ENCODE measurements at places on chromosomes 12 and 14.

DNA sequence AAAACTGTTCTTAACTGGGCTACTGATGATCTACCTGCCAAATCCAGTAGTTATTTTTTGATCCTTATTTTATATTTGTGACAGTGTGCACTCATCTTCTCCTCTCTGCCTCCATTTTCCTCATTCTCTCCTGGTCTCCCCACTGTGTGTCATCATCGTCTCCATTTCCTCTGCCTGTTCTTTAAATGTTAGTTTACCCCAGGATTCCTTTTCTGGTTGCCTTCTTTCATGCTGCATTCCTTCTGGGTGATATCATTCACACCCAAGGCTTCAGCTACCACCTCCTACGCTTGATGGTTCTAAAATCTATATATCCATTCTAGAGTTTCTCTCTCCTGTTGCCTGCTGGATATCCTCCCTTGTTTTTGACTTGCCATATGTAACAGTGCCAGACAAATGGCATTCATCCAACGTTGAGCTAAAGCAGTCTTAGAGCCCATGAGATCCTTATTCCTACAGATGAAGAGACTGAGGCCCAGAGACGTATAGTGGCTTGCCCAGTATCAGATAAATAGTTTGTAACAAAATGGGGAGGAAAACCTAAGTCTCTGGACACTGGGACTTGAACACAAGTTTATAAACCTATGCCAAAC lies 109.5 kb downstream of the DIP2B start:
- DNase-seq, result no peak

DNA sequence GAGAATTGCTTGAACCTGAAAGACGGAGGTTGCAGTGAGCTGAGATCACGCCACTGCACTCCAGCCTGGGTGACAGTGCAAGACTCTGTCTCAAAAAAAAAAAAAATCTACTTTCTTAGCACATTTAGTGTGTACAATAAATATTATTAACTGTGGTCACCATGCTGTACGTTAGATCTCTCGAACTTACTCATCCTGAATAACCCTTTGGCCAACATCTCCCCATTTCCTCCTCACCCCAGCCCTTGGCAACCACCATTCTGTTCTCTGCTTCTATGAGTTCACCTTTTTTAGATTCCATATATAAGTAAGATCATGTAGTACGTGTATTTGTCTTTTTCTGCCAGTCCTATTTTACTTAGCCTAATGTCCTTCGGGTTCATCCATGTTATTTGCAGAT lies 13.4 kb downstream of the FUT8 start:
- DNase-seq, result no peak

DNA sequence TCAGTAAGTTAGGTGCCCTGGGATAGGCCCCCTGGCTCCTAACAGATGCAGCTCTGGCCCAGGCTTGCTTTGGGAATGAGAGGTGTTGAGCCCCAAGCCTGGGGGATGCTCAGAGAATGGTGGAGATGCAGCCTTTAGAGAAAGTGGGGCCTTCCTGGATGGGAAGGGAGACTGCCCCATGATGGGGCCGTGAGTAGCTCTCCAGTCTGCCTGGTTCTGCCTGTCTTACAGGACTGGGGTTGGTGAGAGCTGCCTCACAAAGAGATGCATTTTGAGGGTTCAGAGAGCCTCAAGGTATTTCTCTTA lies 523 bp upstream of the VRTN start:
- DNase-seq, result no peak

- DNase-seq, result no peak
Observed at GRCh38 chr12:73235387-73235786, 963.2 kb downstream of the TRHDE start.

- DNase-seq, result no peak
Observed at GRCh38 chr12:62861586-62861985, 73.4 kb downstream of the PPM1H start.

GRCh38 chr12:51281202-51281924 lies 11.1 kb upstream of the SMAGP start:
- DNase-seq, result no peak

- no peak for DNase-seq
Observed at GRCh38 chr14:34628681-34629135, 1.2 kb downstream of the SNX6 start.

DNA sequence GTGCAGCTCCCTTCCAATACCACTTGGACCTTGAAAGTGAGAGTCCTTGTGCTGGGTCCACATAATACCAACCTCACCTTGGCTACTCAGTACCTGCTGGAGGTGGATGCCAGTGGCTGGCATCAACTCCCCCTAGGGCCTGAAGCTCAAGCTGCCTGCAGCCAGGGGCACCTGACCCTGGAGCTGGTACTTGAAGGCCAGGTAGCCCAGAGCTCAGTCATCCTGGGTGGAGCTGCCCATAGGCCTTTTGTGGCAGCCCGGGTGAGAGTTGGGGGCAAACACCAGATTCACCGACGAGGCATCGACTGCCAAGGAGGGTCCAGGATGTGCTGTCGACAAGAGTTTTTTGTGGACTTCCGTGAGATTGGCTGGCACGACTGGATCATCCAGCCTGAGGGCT lies 5.7 kb upstream of the INHBE start:
- no peak for DNase-seq

DNA sequence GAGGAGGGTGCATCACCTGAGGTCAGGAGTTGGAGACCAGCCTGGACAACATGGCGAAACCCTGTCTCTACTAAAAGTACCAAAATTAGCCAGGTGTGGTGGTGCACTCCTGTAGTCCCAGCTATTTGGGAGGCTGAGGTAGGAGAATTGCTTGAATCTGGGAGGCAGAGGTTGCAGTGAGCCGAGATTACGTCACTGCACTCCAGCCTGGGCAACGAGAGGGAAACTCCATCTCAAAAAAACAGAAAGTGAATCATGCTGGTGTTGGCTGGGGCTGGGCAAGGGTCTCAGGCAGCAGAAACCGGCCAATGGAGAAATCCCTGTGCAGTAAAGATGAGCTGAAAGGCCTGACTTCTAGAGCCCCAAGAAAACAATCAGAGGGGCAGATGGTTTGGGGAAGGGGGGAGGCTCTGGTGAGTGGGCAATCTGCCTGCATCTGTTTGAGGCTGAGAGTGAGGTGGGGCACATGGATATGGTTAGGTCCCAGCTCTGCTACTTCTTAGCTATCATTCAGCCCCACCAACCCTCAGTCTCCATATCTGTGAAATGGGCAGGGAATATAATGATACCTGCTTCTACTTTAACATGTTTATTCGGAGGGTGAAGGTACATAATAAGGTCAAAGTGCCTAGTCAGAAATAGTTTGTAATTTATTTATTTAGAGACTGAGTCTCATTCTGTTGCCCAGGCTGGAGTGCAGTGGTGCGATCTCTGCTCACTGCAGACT lies 21.3 kb upstream of the COX6A1 start:
- DNase-seq, result no peak

GRCh38 chr12:85575120-85576096 lies 260.8 kb downstream of the RASSF9 start:
- no peak for DNase-seq

DNA sequence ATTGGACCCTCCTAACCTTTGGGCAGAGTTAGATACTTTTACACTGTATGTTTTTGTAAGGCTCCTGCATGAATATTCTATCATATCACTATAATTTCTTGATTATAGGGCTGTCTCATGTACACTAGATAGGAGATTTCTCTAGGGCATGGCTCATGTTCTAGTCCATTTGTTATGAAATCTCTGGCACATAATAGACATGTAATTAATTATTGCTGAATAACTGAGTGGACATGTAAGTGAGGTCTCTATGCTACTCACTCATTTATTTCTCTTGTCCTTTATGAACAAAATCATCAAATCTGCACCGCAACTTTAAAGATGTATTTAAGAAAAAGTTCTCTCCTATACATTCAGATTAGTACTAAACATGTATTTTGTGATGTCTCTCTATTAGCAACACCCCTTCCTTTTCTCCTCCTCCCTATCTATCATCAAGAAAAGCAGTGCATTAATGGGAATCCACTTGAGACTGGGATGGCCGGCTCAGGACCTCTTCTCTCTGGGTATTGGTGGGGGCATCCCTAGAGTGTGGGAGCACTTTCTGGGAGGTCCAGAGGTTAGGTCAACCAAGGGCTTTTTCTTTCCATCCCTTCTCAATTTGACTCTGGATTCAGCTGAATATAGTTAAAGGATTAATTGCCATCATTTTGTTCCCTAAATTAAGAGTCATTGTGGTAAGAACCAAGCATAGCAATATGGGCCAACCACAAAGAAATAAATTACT lies 168.0 kb upstream of the HMGA2 start:
- DNase-seq, result no peak

- DNase-seq, result no peak
Observed at GRCh38 chr12:46452061-46452615, 79.6 kb upstream of the SLC38A2 start.

DNA sequence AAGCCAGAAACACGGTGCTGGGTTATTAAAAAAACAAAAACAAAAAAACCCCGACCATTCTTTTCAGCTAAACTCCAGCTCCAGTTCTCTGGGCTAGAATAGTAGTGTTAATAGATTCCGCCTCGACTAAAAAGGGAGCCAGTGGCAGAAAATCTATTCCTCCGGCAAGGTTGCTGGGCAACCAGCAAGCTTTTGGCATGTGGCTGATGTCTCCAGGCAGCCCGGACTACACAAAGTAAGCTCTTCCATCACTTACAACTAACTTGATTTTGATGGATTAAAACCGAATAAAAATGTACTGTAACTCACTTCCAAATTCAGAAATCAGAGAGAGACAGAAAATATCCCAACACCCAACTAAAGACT lies 126.4 kb upstream of the FOXN3 start:
- no peak for DNase-seq

DNA sequence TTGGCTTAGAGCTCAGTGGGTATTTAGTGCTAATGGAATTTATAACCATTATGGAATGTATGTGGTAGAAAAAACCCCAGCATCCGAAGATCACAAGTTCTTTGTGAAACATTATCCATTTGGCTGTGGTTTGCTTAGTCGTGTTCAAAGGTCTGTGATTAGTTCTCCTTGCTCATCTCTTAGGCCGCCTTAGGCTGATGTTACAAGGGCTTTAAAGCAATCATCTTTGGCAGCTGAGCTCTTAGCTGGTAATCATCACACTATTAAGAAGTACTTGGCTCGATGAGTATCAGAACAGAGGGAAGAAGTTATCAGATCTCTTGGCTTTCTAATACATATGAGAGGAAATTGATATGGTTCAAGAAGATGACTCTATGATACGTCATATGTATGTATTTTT lies 124.1 kb upstream of the E2F7 start:
- no peak for DNase-seq

DNA sequence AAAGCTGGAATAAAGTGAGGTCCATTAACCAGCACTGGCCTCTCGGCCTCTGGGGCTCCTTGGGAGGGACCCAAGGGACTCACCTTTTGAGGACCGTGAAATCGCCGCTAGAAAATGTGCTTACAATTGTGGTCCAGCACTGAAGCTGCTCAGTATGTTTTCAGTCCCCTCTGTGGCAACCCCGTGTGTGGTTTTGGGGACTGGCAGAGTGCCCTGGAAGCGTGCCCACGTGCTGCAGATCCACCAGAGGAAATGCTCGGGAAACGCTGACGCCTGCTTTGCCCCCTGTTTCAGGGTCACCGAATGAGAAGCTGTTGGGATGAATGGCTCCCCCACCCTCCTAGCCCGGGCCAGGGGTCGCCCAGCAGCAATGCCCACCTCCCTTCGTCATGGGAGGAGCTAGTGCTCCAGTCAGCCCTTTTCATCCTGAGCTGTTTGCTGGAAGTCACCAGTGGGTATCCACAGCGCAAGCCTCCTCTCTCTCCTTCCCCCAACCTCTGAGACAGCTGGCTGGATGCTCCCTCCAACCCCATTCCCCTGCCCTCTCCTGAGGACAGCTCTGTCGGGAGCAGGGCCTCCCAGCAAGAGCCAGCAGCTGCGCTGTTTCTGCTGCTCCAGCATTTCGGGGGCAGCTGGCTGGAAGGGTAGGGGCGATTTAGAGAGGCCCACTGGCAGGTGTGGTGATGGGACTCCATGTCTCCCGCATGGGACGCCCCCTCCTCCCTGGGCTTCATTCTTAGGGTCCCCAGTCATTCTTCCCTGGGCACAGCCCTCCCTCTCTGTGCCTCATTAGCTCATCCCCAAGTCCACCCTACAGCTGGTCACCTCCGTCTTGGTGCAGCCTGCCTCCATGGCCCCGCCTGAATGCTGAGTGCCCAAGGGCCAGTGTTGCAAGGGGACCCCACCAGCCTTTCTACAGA lies 33.2 kb upstream of the PPP1R13B start:
- no peak for DNase-seq

GRCh38 chr14:105711044-105711620 lies 184.7 kb downstream of the TMEM121 start:
- no peak for DNase-seq

- no peak for DNase-seq
Observed at GRCh38 chr14:56262530-56262929, 144.3 kb downstream of the PELI2 start.

DNA sequence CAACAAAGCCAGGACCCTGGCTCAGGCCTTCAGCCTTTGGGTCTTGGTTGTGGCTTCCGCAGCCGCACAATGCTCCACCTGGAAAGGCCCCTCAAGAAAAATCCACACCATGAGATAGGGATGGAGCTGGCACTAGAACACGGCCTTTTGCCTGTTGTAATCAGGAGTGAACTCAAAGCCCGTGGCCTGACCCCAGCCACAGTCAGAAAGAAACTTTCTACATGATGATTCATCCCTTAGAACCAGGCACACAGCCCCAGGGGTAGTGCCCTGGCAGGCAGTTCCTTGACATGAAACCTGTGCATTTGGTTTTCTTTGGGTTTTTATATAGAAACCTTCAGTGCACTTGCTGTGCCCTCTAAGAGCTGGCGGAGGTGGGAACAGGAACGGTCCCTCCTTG lies 5.1 kb downstream of the CLMN start:
- no peak for DNase-seq

DNA sequence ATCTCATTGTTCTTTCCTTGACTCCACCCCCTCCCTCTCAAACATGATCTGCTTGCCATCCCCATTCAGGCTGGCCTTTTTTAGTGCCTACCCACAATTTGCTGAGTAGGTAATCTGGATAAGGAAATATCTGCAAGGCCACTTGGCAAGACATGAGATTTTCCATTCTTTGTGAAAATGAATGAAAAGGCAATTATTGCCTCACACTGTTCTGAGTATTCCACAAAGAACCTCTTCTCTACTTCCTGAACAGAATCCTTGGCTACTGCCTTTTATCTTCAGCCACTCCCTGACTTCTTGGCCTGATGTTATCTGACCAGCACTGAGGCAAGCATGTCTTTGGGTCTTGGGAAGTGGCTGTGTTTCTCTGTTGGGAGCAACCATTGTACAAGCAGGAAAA lies 263.2 kb upstream of the ATP2B1 start:
- DNase-seq, result no peak
